Chondrocyte (in vitro differentiated cells): ENCODE measurements at places on chromosomes 2 and 18. TPM values are rescaled to one million over a fixed set of nuclear protein-coding genes. Genes with fewer than 3 reads are reported as not detected.

GRCh38 chr18:54765636-54766375 is 62.5 kb upstream of the RAB27B start:
- H3K27ac ChIP-seq = no peak overlapping the region
- peaks cover 1% of the 10 kb centered on the region for H3K36me3 ChIP-seq
- peaks cover 33% of the 10 kb centered on the region for H3K27me3 ChIP-seq

GRCh38 chr2:208025037-208025813 is at the start of gene PLEKHM3:
Gene PLEKHM3, minus strand, starts transcription at chr2:208025527. Its CDS starts 23,888 bp downstream, at chr2:208001639.
- peaks cover 18% of the 10 kb centered on the region for H3K4me1 ChIP-seq
- H3K27me3 ChIP-seq = peaks cover 2% of the 10 kb centered on the region
- H3K27ac ChIP-seq = peak within 1 kb of the TSS; percentile 95
- DNase-seq = peak; percentile 96
- H3K4me3 ChIP-seq = peak within 1 kb of the TSS; percentile 94

TMSB10 gene
- total RNA-seq = 1,771 to 2,562 TPM (median 2,521 TPM) in 3 replicates

- DNase-seq = no peak
- H3K27me3 ChIP-seq = no peaks in the 10 kb centered on the region
- H3K4me1 ChIP-seq = no peaks in the 10 kb centered on the region
- no peak overlapping the region for H3K27ac ChIP-seq
- no peak overlapping the region for H3K4me3 ChIP-seq
- no peaks in the 10 kb centered on the region for H3K36me3 ChIP-seq
Measured at GRCh38 chr18:67951137-67951536, 434.6 kb upstream of the DSEL start.

DNA sequence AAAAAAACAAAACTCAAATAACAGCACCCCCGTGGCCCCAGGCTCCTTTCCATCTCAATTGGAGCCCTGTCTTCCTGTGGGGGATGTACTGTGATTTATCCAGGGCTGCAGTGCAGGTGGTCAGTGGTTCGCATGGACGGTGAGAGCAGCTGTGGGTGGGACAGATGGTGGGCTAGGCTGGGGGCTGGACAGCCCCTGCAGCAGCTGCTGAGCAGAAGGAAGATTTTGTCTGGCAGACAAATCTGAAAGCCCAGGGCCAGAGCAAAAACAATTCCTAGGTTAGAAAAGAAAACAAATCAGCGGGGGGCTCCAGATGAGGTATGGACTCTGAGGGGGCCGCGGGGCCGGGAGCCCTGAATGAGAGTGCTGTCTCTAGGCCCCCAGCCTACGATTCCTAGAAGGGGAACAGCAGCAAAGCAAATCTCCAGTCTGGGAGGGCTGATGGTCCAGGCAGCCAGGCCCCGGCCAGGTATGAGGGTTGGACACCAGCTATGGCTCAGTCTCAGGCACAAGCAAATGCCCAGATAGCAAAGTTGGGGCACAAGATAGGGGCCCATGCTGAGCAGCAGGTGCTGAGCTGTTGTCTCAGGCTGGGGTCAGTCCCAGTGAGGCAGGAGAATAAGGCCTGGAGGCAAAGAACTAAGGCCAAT is 45.4 kb downstream of the SOWAHC start:
- no peaks in the 10 kb centered on the region for H3K36me3 ChIP-seq
- H3K4me1 ChIP-seq = peaks cover 10% of the 10 kb centered on the region
- H3K27ac ChIP-seq = no peak overlapping the region
- DNase-seq = no peak
- no peak overlapping the region for H3K4me3 ChIP-seq

DNA sequence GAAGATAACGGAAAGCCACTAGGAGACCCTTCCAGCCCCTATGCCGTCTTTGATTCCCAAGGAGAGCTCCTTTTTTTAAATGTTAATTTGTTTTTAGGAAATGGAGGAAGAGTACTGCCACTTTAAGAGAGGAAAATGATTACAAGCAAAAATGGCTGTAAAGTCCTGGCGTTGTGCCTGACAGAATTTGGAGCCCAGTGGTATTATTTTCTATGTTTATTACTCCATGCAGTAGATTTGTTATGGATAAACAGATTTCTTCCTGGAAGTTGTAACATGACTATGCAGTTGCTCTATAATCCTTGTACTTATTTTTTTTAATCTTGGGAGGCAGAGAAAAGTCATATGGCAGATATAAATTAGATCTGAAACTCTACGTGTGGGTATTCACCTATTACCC is 141.3 kb downstream of the GBX2 start:
- no peaks in the 10 kb centered on the region for H3K4me1 ChIP-seq
- DNase-seq = no peak
- H3K27me3 ChIP-seq = no peaks in the 10 kb centered on the region
- no peak overlapping the region for H3K4me3 ChIP-seq
- H3K36me3 ChIP-seq = peaks cover 2% of the 10 kb centered on the region
- H3K27ac ChIP-seq = no peak overlapping the region

DNA sequence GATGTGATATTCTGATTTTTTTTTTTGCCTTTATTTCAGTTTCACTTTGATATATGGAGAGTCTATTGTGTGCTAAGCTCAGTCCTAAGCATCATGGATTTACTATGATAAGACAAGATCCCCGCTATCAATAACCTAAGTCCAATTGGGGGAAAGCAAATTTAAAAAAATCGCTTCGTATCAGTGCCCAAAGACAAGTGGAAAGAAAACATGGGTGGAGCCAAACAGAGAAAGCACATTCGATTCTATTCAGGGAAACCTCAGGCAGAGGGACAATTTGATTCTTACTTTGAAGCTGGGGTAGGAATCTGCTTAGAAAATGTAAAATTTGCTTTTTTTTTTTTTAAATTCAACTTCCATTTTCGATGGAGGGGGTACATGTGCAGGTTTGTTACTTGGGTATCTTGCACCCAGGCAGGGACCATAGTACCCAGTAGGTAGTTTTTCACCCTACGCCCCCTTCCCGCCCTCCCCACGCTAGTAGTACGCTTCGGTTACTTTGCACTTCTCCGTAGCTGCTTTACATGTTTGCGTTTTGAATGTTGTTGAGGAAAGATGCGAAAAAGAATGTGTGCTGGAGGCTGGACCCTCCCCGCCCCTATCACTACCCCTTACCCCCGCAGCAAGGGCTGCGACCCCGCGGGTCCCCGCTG is 12.4 kb downstream of the KIF5C start:
- no peaks in the 10 kb centered on the region for H3K27me3 ChIP-seq
- H3K27ac ChIP-seq = no peak overlapping the region
- DNase-seq = no peak
- peak overlapping the region; percentile 70 for H3K4me3 ChIP-seq
- peaks cover 12% of the 10 kb centered on the region for H3K4me1 ChIP-seq

GRCh38 chr2:113918229-113918628 is 28.3 kb downstream of the ACTR3 start:
- peaks cover 20% of the 10 kb centered on the region for H3K36me3 ChIP-seq
- H3K4me3 ChIP-seq = no peak overlapping the region
- no peak for DNase-seq

DNA sequence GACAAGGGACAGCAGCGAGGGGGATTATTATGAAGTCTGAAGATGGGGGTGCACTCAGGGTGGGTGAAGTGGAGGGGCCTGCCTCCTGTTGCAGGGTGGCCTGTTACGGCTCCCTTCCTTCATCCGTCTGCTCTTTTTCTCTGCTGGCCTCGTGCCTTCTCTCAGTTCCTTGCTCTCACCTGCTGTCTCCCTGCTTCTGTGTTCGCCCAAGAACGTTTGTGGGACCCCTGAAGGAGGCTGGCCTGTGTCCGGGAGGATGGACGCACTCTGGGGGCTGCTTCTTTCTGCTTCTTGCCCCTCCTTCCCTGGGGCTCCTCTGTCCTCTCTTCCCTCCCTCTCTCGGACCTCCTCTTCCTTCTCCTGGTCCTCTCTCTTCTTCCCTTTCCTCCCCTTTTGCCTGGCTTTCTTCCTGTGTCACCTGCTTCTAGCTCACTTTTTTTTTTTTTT is 13.8 kb downstream of the MROH2A start:
- no peaks in the 10 kb centered on the region for H3K4me1 ChIP-seq
- no peak for DNase-seq
- H3K27me3 ChIP-seq = peaks cover 6% of the 10 kb centered on the region
- no peak overlapping the region for H3K27ac ChIP-seq

TMEFF2 gene
- 1.4 to 8.6 TPM (median 1.5 TPM) in 3 replicates for total RNA-seq

CLEC4F gene
- not detected in 3 replicates for total RNA-seq

UPP2 gene
- total RNA-seq = 0.60 TPM in 1 of 3 replicates, not detected in the others

ZFAND2B gene
- total RNA-seq = 28.6 to 29.8 TPM (median 29.3 TPM) in 3 replicates

DNA sequence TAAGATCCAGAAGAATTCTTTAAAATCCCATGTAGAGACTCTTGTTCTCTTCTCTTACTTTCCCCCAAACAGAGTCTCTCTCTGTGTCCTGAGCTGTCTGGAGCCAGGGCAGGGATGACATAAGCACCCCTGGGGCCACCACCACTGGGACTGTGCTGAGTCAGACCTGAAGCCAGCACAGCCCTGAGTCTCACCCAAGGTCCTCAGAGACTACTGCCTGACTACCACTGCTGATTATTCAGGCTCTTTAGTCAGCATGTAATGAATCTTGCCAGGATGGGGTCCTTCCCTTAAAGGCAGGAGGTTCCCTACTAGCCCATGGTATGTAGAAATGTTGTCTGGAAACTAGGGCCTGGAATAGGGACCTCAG is 34.9 kb upstream of the DYNC1I2 start:
- H3K27ac ChIP-seq = peak overlapping the region; percentile 9
- peaks cover 16% of the 10 kb centered on the region for H3K36me3 ChIP-seq
- H3K4me3 ChIP-seq = no peak overlapping the region
- H3K27me3 ChIP-seq = peaks cover 5% of the 10 kb centered on the region

CDH7 gene
- total RNA-seq = not detected in 3 replicates

DNA sequence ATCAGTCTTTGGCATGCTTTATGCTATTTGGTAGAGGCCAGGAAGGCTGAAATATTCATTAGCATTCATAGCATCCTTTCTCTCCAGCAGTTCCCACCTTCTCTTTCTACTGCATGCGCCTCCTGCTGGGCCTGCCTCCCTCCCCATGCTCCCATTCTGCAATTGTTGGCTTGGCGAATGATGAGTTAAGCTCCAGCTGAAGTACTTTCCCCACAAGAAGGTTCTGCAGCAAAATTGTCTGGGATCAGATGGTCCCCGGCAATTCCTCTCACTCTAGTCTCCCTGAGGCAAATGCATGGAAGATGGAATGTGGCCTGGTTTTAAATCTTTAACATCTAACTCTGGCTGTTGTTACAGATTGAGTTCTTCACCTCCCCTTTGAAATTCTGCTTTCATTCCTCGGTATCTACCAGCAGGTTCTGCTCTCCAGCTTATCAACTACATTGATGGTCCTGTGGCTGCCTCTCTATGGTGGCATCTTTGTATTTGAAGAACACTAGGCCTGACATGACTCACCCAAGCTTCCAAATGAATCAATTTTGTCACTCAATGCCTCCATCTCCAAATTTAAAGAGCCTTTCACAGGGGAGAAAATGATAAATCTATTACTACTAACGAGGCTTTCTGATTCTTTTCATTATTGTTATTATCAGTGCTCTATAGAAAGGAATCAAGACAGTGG is 55.9 kb downstream of the KCTD18 start:
- no peaks in the 10 kb centered on the region for H3K27me3 ChIP-seq
- H3K27ac ChIP-seq = no peak overlapping the region
- no peak for DNase-seq
- H3K4me1 ChIP-seq = peaks cover 16% of the 10 kb centered on the region
- no peak overlapping the region for H3K4me3 ChIP-seq

SRD5A2 gene
- not detected in 3 replicates for total RNA-seq

GRCh38 chr2:71941726-71942525 is 205.7 kb downstream of the CYP26B1 start:
- H3K36me3 ChIP-seq = no peaks in the 10 kb centered on the region
- DNase-seq = no peak
- peaks cover 18% of the 10 kb centered on the region for H3K4me1 ChIP-seq
- no peak overlapping the region for H3K4me3 ChIP-seq
- H3K27ac ChIP-seq = no peak overlapping the region

- H3K4me3 ChIP-seq = no peak overlapping the region
- peak; percentile 61 for DNase-seq
Measured at GRCh38 chr2:9797681-9798556, 45.4 kb upstream of the TAF1B start.

GRCh38 chr2:215830304-215830703 is 183.0 kb downstream of the MREG start:
- no peak for DNase-seq
- peak overlapping the region; percentile 75 for H3K27ac ChIP-seq
- H3K4me1 ChIP-seq = peaks cover 77% of the 10 kb centered on the region
- H3K4me3 ChIP-seq = no peak overlapping the region
- H3K27me3 ChIP-seq = no peaks in the 10 kb centered on the region
- H3K36me3 ChIP-seq = no peaks in the 10 kb centered on the region

GRCh38 chr2:140876015-140876414 is 1254.8 kb downstream of the LRP1B start:
- H3K27ac ChIP-seq = no peak overlapping the region
- no peaks in the 10 kb centered on the region for H3K4me1 ChIP-seq
- no peak overlapping the region for H3K4me3 ChIP-seq

DNA sequence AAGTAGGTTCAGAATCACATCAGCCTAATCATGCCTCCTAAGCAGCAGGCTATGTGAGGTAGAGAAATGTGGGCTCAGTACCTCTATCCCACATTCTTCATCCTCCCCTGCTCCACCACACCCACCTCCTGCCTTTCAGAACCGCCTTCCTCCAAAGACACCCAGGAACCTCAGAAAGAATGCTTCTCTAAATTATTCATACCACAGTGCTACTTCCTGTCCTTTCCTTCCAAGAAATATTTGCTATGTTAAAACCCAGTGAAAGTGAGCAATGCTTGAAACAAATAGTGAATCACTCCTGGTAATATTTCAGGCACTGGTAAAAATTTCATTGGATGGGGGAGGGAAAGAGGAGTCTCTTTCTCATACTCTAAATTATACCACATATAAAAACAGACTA is 24.0 kb upstream of the CREB1 start:
- H3K4me1 ChIP-seq = peaks cover 52% of the 10 kb centered on the region
- H3K4me3 ChIP-seq = no peak overlapping the region
- H3K27ac ChIP-seq = peak overlapping the region; percentile 94
- no peaks in the 10 kb centered on the region for H3K36me3 ChIP-seq
- no peaks in the 10 kb centered on the region for H3K27me3 ChIP-seq
- DNase-seq = no peak
